ENCODE measurements at places on chromosomes 16 and 17.

GRCh38 chr17:6867849-6868248 lies 36.3 kb upstream of the TEKT1 start:
- no peak for DNase-seq

GRCh38 chr16:82888591-82889001 lies 261.8 kb downstream of the CDH13 start:
- peak; percentile 91 for DNase-seq

DNA sequence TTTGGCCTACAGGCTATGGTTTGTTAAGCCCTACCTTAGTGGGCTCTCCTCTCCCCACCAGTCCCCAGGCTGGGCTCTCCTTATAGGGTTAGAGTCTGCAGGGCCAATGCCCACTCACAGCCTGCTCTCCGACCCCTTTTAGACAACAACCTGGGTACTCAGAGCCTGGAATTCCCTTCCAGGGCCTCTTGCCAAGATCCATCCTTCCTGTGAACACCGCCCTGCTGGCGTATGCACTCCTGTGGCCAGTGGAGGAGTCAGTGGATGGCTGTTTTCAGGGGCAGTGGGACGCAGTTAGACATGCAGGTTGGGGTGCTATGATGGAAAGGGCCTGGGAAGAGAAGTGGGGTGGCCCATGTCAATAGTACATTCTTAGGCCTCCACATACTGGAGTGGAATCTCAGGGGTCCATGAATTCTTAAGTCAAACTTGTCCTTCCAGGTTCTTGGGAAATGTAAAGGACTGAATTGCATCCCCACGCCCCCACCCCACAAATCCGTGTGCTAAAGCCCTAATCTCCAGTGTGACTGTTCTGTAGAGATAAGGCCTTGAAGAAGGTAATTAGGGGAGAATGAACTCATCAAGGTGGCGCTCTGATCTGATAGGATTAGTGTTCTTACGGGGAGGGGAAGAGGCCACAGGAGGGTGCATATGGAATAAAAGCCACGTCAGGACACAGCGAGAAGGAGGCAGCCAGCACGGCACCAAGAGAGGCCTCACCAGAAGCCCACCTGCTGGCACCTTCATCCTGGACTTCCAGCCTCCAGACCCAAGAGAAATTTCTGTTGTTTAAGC lies 81.6 kb upstream of the CACNG5 start:
- no peak for DNase-seq

- DNase-seq = no peak
Observed at GRCh38 chr17:51803161-51803560, 355.4 kb downstream of the CA10 start.

- DNase-seq = no peak
Observed at GRCh38 chr17:5580969-5581368, 3.3 kb downstream of the NLRP1 start.

DNA sequence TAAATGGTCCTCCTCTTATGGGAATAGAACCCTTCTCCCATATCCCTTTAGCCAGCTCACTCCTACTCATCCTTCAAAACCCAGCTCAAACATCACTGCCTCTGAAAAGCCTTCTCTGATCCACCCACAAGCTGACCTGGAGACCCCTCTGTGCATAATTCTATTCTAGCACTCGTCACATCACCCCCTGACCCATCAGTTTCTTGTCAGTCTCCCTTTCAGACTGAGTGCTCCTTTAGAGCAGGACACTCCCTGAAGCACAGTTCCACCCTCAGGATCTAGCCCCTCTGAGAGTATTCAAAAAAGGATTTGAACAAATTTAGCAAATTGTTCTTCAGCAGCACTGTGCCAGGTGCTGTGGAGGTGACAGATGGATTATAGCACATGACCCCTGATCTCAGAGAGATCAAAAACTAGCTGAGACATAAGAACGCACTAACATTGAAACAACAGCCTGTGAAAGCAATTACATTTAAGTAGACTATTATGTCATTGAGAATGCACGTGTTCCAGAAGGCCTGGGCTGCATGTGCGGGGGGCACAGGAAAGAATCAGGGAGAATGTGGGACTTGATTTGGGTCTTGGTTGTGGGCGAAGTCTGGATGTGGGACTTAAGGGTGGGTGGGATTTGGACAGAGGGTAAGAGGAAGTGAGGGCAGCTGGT lies 43.5 kb downstream of the MRPS23 start:
- DNase-seq = no peak

DNA sequence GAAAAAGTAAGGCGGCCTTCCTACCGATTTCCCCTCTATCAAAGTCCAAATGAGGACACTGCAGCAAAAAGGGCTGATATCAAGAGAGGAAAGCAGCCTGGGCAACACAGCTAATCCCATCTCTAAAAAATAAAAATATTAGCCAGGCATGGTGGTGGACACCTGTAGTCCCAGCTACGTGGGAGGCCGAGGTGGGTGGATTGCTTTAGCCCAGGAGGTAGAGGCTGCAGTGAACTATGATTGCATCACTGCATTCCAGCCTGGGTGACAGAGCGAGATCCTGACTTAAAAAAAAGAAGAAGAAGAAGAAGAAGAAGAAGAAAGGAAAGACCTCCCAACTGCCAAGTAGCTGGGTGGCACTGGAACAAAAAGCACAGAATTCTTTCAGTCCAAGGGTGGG lies 14.4 kb downstream of the CACNB1 start:
- no peak for DNase-seq

DNA sequence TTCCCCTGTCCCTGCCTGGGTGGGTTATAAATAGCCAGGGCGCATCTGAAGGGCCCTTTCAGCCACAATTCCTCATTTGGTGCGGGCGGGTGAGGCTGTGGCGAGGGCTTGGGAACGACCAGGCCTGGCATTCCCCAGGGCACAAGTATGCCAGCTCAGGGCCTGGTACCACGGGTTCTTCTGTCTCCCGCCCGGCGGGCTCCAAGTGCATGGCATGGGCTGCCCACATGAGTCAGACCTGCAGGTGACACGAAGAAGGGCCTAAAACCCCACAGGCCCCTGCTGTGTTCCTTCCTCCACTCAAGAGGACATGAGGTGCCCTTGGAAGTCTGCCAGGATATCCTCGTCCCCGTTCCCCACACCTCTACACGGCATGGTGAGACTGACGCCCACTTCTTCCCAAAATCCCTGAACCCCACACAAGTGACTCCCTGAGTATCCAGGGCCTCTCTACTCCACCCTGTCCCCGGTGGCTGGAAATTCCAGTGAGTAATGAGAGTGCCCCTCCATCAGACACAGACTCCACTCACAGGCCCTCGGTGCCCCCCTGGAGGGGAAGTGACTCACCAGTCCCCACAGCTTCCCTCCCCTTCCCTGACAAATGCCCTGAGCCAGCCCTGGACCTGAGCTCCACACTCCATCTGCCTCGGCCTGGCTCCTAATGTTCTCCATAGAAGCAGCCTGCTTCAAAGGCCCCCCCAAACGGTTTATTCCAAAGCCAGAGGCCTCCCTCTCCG lies 68.8 kb downstream of the ABR start:
- DNase-seq = peak; percentile 38

- no peak for DNase-seq
Observed at GRCh38 chr17:28720247-28720996, 637 bp downstream of the RPL23A start.

DNA sequence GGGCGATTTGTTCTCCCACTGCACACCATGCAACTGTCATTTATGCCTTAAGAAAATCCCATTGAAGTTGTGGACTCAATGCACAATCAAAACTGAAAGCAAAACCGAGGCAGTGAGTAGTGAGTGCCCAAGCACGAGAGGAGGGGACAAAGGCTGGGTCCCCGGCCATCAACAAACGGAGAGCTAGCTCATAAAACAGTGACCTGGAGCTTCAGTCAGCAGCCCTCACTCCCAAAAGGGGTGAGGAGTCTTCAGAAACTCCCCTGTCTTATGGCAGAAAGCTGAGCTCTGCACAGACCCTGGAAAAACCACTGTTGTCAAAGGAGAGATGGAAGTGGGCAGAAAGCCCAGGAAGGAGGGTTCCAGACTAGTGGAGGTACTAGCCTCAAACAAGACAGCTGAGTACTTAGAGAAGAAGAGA lies 96.9 kb downstream of the ADCY9 start:
- DNase-seq = no peak

DNA sequence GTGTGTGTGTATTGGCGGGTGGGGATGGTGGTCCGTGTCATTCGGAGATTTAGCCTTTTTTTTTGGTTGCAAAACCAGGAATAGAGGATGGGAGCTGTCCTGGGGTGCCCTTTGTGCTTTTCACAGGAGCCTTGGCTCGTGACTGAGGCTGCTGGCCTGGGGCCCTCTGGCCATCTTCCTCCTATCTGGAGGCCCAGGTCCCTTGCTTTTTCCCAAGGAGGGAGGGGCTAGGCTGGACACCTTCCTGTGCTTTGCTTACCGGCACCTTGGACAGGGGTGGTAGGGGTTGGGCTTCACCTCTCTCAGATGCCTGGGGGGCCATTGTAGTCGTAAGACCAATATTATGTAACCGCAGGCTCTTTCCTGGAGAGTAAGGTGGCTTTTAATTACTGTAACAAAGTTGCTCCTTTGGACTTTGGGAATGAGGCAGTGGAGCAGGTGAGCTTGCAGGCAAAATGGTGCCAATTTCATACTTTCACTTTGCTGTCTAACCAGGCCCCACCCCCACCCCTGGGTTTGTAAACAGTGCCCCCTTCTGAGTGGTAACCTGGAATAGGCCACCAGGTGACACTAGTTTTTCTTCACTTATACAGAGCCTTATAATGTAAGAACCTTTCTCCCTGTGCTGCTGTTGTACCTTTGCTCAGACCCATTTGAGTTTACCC lies 1.2 kb downstream of the DYNLL2 start:
- DNase-seq = no peak

DNA sequence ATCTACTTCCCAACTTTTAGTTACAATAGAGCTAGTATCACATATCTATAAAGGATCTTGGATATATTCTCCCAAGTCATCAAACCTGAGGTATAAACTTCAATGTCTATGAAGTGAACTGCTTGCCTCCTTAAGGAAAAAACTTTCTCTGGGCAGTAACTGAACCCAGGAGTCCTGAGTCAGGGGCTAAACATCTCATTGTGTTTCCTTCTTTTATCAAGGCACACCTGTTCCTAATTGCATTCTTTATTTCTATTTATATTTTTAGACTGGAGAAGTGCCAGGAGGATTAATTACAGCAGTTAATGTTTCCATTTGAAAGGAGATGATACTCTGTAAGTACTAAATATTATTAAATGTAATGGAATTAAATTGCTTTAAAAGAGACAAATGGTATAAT lies 98.6 kb downstream of the CDH8 start:
- DNase-seq = no peak

DNA sequence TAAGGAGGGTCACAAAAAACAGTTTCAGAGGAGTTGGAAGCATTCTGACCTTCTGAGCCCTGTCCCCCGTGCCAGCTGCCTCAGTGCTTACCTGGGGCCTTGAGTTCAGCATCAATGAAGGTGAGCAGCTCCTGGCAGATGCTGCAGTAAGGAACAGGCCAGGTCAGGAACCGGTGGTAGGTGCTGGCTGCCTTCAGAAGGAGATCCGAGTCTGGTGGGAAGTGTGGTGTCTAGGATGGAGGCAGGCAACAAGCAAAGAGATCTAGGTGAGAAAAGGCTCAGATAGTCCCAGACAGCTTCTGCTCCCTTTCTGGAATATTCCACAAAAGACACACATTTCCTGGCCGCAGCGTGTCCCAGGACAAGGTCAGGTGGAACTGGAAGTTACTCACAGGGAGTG lies 37.2 kb upstream of the PIK3R6 start:
- DNase-seq = no peak

DNA sequence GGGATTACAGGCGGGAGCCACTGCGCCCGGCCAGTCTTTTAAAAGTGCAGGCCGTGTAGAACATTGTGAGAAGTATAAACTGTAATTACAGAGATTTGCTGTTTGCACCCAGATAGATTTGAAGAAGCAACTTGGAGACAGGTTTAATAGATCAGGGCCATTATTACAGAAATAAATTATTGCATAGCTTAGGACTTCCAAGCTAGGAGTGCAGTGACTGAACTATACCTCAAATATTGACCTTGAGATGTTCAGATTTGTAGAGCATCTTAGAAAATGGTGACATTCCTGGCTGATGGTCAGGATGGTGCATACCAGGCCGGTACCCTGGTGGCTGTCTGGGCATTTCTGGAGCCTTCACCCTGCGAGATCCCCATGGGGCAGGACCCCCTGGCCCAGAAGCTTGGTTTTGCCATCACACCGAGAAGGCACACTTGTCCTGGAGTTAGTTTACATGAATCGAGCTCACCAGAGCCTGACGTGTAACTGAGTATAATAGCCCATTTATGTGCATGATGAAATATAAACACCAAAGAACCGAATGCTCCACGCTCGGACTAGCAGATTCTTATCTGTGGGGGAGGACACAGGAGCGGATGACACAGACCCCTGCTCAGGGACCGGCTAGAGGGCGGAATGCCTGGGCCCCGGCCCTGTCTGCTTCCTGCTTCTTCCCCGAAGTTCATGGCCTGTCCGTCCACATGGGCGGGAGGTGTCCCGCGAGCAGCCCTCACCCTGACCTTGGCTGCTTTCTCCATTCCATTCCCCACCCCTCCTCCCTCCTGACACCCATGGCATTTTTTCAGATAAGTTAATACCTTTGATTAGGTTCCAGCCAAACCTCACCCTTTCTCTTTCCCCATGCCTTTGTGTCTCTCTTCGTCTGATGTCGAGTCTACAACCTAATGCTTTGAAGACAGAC lies 32.1 kb downstream of the CCDC40 start:
- DNase-seq = peak; percentile 33

- DNase-seq = no peak
Observed at GRCh38 chr17:80692931-80693467, 148.4 kb downstream of the RPTOR start.

GRCh38 chr17:31663576-31663975 lies 195.5 kb downstream of the COPRS start:
- DNase-seq = no peak

- DNase-seq = no peak
Observed at GRCh38 chr16:59385959-59386358, 651.8 kb upstream of the GOT2 start.

DNA sequence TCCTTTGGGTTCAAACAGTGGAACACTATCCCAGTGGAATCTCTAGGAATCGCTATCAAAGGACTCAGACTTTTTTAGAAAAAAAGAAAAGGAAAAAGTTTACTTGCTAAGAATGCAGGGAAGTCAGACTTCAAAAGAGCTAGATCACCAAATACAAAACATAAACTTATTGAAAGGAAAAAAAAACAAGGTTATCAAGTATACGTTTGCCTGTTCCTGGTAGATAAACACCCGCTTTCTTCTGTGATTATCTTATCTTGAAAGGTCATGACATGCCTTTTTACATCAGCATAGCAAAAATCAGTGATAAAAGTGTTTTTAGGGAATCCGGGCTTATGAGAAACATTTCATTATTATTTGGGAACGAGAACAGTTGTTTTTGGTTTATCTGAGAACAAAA lies 129.3 kb upstream of the TMEM97 start:
- DNase-seq = no peak

DNA sequence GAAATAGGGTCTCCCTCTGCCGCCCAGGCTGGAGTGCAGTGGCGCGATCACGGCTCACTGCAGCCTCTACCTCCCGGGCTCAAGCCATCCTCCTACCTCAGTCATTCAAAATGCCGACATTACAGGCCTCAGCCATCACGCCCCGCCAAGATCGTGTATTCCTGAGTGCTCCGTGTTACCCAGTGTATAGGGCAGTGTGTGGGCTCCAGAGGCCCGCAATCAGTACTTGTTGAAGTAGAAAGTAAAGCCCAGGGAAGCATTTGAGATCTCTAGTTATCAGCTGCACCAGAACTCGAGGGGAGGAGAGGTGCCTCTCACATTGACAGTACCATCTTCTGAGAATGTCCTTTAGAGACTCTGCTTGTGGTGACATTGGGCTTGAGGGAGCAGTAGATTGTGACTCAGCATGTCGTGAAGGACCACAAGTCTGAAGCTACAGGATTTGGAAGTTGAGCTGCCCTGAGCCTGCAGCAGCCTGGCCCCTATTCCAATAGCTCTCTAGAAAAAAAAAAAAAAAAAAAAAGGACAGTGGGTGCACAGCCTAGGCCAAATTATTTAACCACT lies 1.1 kb upstream of the PRPSAP1 start:
- no peak for DNase-seq

- DNase-seq = no peak
Observed at GRCh38 chr16:4917117-4917516, 19.8 kb downstream of the PPL start.

Data from AG04450 (cell line).